Adrenal gland (tissue), 19 donors: ENCODE measurements at places on chromosomes 12 and 14. TPM values are rescaled to one million over a fixed set of nuclear protein-coding genes. Genes with fewer than 3 reads are reported as not detected.

- DNase-seq: no peak
- H3K4me3 ChIP-seq: no peak overlapping the region
- no peaks in the 10 kb centered on the region for H3K36me3 ChIP-seq
- no peak overlapping the region for H3K27ac ChIP-seq
- no peaks in the 10 kb centered on the region for H3K4me1 ChIP-seq
- H3K27me3 ChIP-seq: no peaks in the 10 kb centered on the region
Observed at GRCh38 chr12:5626151-5626550, 194.2 kb downstream of the NTF3 start.

- H3K4me1 ChIP-seq: no peaks in the 10 kb centered on the region
- H3K27ac ChIP-seq: peak overlapping the region; percentile 58
- H3K36me3 ChIP-seq: no peaks in the 10 kb centered on the region
- no peak for DNase-seq
- no peaks in the 10 kb centered on the region for H3K27me3 ChIP-seq
- no peak overlapping the region for H3K4me3 ChIP-seq
Observed at GRCh38 chr12:127810041-127810440, 456.9 kb upstream of the TMEM132C start.

- no peak overlapping the region for H3K4me3 ChIP-seq
- no peaks in the 10 kb centered on the region for H3K27me3 ChIP-seq
- no peak for DNase-seq
Observed at GRCh38 chr12:110896559-110896958, 23.8 kb downstream of the MYL2 start.

GRCh38 chr12:40241741-40242140, 16.9 kb downstream of the LRRK2 start:
- no peak overlapping the region for H3K4me3 ChIP-seq
- H3K36me3 ChIP-seq: no peaks in the 10 kb centered on the region
- DNase-seq: no peak

DNA sequence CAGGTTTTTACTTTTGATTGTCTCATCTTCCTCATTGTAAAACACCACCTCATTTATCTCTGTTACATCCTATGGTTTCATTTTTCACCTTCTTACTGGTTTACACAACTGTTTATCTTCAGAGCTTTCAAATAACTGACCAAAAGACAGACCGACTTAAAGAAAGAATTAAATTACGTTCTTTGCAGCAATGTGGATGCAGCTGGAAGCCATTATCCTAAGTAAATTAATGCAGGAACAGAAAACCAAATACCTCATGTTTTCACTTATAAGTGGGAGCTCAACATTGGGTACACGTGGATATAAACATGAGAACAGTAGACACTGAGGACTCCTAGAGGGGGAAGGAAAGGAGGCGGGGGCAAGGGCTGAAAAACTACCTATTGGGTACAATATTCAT, 729.0 kb upstream of the USP15 start:
- no peak overlapping the region for H3K27ac ChIP-seq
- no peaks in the 10 kb centered on the region for H3K27me3 ChIP-seq
- no peak for DNase-seq
- no peak overlapping the region for H3K4me3 ChIP-seq
- no peaks in the 10 kb centered on the region for H3K36me3 ChIP-seq

GRCh38 chr14:50829489-50830043, 1.4 kb downstream of the NIN start:
- peak overlapping the region; percentile 95 for H3K4me3 ChIP-seq
- no peaks in the 10 kb centered on the region for H3K27me3 ChIP-seq
- no peak for DNase-seq
- H3K4me1 ChIP-seq: peaks cover 30% of the 10 kb centered on the region
- no peaks in the 10 kb centered on the region for H3K36me3 ChIP-seq

GRCh38 chr12:46187023-46187422, 81.8 kb downstream of the SLC38A1 start:
- no peak overlapping the region for H3K27ac ChIP-seq
- H3K4me3 ChIP-seq: no peak overlapping the region
- H3K36me3 ChIP-seq: no peaks in the 10 kb centered on the region
- peak; percentile 79 for DNase-seq
- H3K27me3 ChIP-seq: no peaks in the 10 kb centered on the region

DNA sequence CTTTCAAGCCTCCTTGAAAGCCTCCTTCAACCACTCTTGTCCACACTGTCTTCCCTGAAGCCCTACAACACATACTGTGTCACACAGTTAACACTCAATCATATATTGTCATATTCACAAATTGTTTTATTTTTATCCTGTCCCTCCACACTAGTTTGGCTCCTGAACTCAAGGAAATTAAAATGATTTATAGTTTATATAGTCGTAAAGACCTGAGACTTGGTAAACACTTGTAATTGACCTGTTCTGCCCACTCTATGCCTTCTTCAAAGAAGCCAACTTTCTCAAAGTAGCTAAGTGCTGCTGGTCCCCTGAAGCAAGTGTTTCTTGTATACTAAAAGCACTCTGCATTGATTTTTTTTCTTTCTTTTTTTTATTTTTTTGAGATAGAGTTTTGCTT, 15.6 kb upstream of the NEK9 start:
- DNase-seq: no peak
- no peaks in the 10 kb centered on the region for H3K27me3 ChIP-seq
- H3K36me3 ChIP-seq: no peaks in the 10 kb centered on the region
- no peak overlapping the region for H3K27ac ChIP-seq

DNA sequence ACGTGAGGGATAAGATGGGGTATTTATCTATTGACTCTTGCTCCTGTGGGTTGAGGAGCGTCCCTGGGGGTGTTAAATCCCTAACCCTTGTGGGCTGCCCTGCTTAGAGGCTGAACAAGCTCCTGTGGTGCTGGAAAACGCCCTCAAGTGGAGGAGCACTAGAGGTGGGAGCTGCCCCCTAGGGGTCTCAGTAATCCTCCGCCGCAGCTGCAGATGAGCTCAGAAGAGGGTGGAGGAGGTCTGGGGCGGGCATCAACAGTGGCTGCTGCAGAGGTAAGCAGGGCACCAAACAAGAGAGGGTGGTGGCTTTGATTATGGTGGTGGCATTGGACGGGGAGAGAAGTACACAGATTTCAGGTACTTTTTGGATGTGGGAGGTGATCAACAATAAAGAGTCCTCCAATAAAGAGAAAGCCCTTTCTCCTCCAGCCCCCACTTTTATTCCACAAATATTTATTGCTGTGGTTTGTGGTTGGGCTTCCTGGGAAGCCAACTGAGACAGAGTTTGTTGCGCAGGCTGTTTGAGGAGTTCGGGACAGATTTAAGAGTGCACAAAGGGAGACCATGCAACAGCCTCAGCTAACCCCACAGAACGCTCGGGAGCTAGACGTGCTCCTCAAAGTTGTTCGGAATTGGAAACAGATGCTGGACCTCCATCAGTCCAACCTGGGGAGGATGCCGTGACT, 179.9 kb downstream of the ADCK1 start:
- H3K27ac ChIP-seq: no peak overlapping the region
- H3K4me1 ChIP-seq: no peaks in the 10 kb centered on the region
- no peak overlapping the region for H3K4me3 ChIP-seq
- DNase-seq: no peak

DNA sequence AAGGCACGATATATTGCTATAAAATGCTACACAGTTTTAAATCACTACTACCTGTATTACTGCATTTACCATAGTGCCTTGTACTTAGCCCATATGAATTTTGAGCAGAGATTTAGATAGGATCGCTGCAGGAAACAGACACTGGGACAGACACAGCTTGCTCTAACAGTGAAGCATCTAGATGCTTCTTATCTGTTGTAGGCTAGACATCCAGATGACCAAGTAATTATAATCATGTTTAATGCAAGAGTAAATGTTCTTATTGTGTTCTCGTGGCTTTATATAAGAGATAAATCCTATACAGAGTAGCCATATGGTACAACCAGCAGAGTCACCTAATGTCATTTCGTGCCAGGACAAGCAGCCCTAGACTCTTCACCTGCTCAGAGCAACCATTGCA, 92.8 kb downstream of the ASCL1 start:
- no peaks in the 10 kb centered on the region for H3K27me3 ChIP-seq
- no peak for DNase-seq
- H3K4me3 ChIP-seq: no peak overlapping the region
- no peaks in the 10 kb centered on the region for H3K36me3 ChIP-seq

GRCh38 chr14:103679351-103679750, 35.9 kb downstream of the XRCC3 start:
- H3K27ac ChIP-seq: peak overlapping the region; percentile 22
- DNase-seq: peak; percentile 67
- no peak overlapping the region for H3K4me3 ChIP-seq
- H3K36me3 ChIP-seq: peaks cover 96% of the 10 kb centered on the region
- H3K27me3 ChIP-seq: no peaks in the 10 kb centered on the region
- H3K4me1 ChIP-seq: no peaks in the 10 kb centered on the region

GRCh38 chr14:37864861-37865718, 269.7 kb downstream of the TTC6 start:
- DNase-seq: no peak
- H3K4me3 ChIP-seq: no peak overlapping the region

DNA sequence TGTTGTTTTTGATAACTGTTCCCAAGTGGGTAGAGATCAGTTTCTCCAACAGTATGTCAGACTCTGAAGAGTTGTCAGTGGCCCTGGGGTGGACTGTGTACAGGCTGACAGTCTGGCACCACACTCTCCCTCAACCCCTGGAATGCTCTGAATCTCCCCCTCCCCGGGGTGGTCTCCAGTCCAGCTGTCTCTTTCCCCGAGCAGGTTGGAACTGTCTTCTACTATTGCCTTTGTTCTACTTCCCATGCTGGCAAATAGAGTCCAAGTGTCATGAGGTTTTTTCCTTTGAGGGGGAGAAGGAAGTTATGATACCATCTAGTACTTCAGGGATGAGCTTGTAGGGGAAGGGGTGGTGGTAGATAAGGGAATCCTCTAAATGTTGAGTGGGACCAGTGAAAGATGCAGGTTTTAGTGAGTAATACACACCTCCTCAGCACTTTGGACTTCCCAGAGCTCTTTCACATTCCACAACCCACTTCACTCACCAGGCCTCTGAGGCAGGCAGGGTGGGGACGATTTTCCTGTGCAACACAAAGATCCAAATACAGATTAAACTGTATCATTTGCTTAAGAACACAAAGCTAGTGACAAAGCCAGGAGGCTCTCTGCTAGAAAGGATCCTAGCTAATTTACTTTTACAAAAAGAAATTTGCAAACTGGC, 170.7 kb upstream of the GZMB start:
- no peak overlapping the region for H3K4me3 ChIP-seq
- no peaks in the 10 kb centered on the region for H3K4me1 ChIP-seq
- no peaks in the 10 kb centered on the region for H3K27me3 ChIP-seq
- DNase-seq: no peak

GRCh38 chr14:90400904-90401561, 4.2 kb downstream of the CALM1 start:
- no peak for DNase-seq
- H3K27ac ChIP-seq: no peak overlapping the region
- H3K36me3 ChIP-seq: no peaks in the 10 kb centered on the region
- no peaks in the 10 kb centered on the region for H3K27me3 ChIP-seq

DNA sequence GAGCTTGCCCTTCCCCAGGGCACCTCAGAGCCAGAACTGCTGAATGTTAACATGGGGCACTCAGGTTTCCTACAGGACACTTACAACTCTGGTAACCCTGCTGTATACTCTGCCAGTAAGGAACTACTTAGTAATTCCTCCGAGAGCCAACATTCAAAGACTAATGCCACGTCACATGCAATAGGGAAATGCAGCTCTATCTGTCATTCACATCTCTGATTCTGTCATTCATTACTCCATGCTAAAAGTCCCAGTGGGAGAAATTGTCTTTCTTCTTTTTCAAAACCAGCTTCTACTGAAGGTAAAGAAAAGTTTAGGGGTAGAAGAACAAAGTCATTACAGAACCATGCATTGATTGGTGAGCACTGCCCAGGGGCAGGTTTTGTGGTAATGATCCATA, 189.2 kb downstream of the DAD1 start:
- H3K36me3 ChIP-seq: no peaks in the 10 kb centered on the region
- DNase-seq: no peak
- no peak overlapping the region for H3K4me3 ChIP-seq
- H3K4me1 ChIP-seq: no peaks in the 10 kb centered on the region
- H3K27ac ChIP-seq: no peak overlapping the region

DNA sequence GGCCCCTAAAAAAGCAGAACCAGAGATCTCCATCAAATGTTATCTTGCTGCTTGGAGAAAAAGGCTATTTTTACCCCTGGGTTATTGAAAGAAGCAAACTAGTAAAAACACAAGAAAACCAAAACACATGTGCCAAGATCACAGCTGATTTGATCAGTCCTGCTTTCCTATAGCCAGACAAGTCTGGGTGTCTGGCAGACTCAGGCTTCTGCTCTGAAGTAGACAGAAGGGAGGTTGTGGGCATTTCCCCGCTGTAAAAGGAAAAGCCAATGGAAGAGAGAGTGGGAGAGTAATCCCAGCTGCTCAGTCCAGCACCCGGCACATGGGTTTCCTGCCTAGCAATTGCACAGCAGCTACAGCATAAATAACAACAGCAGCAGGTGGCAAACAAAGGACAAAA, 177.9 kb downstream of the PHLDA1 start:
- no peak overlapping the region for H3K27ac ChIP-seq
- no peaks in the 10 kb centered on the region for H3K36me3 ChIP-seq
- no peak for DNase-seq
- H3K4me3 ChIP-seq: no peak overlapping the region

- H3K27ac ChIP-seq: no peak overlapping the region
- no peak overlapping the region for H3K4me3 ChIP-seq
- no peaks in the 10 kb centered on the region for H3K36me3 ChIP-seq
- H3K27me3 ChIP-seq: no peaks in the 10 kb centered on the region
- DNase-seq: no peak
Observed at GRCh38 chr12:77122236-77122635, 56.9 kb upstream of the E2F7 start.

- no peaks in the 10 kb centered on the region for H3K36me3 ChIP-seq
- H3K27me3 ChIP-seq: no peaks in the 10 kb centered on the region
- H3K27ac ChIP-seq: no peak overlapping the region
- DNase-seq: no peak
- H3K4me3 ChIP-seq: no peak overlapping the region
- H3K4me1 ChIP-seq: no peaks in the 10 kb centered on the region
Observed at GRCh38 chr12:100031836-100032235, 47.1 kb upstream of the ANKS1B start.

DNA sequence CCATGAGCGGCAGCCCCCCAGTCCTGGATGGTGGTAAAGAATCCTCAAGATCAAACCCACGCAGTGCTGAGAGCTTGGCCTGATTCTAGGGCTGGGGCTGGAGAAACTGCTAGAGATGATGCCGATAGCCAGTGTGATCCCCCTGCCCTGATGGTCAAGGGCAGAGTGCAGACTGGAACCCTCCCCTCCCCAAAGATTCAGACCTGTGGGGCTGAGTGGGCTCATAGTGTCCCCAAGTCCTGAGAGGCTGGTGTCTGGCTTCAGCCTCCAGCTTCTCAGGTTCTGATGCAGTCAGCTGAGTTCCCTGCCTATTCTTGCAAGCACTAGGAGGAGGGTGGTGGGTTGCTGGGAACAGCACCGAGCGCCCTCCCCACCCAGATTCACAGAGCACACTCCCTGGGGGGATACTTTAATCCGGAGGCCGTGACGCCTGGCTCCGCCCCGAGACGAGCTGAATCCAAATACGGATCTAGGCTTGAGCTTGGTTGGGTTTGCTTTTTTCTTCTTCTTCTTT, 11.9 kb downstream of the RHOF start:
- no peaks in the 10 kb centered on the region for H3K27me3 ChIP-seq
- H3K27ac ChIP-seq: peak overlapping the region; percentile 6
- DNase-seq: no peak

Gene E2F7
- not detected for polyA plus RNA-seq

Gene ACSM4
- not detected for polyA plus RNA-seq

Gene RBMS2
- 20.9 TPM for polyA plus RNA-seq

Gene KRT5
- not detected for polyA plus RNA-seq

Gene PRH2
- not detected for polyA plus RNA-seq

Gene SMIM41
- polyA plus RNA-seq: not detected

Gene RAPGEF3
- polyA plus RNA-seq: 43.8 TPM

Gene LBHD2
- not detected for polyA plus RNA-seq

Gene ZBTB25
- 11.6 TPM for polyA plus RNA-seq
